Activated CD8-positive, alpha-beta memory T cell treated with anti-CD3 and anti-CD28 coated beads for 1 hour (primary cell): ENCODE measurements at places on chromosomes 3 and 15.

- no peak for DNase-seq
Observed at GRCh38 chr3:65924762-65925161, 114.0 kb downstream of the MAGI1 start.

- no peak for DNase-seq
Observed at GRCh38 chr15:99703603-99704443, 29.4 kb downstream of the LYSMD4 start.

- no peak for DNase-seq
Observed at GRCh38 chr15:67190813-67191212, 63.6 kb downstream of the AAGAB start.

GRCh38 chr15:55873024-55873720 lies 120.2 kb downstream of the NEDD4 start:
- DNase-seq, result no peak

- DNase-seq, result no peak
Observed at GRCh38 chr3:156478891-156479290, 76.0 kb downstream of the SSR3 start.

- no peak for DNase-seq
Observed at GRCh38 chr3:4825436-4826236, 153.6 kb upstream of the BHLHE40 start.

DNA sequence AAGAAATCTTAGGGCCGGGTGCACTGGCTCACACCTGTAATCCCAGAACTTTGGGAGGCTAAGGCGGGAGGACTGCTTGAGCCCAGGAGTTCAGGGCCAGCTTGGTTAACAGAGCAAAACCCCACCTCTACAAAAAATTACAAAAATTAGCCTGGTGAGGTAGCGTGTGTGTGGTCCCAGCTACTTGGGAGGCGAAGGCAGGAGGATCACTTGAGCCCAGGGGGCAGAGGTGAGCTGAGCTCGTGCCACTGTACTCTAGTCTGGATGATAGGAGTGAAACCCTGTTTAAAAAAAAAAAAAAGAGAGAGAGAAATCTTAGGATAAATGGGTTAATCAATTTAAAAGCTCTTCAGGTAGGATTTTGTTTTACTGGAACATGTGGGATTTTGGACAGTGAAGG lies 31.2 kb upstream of the DUT start:
- no peak for DNase-seq

- DNase-seq, result no peak
Observed at GRCh38 chr15:50065279-50065678, 53.8 kb downstream of the ATP8B4 start.

DNA sequence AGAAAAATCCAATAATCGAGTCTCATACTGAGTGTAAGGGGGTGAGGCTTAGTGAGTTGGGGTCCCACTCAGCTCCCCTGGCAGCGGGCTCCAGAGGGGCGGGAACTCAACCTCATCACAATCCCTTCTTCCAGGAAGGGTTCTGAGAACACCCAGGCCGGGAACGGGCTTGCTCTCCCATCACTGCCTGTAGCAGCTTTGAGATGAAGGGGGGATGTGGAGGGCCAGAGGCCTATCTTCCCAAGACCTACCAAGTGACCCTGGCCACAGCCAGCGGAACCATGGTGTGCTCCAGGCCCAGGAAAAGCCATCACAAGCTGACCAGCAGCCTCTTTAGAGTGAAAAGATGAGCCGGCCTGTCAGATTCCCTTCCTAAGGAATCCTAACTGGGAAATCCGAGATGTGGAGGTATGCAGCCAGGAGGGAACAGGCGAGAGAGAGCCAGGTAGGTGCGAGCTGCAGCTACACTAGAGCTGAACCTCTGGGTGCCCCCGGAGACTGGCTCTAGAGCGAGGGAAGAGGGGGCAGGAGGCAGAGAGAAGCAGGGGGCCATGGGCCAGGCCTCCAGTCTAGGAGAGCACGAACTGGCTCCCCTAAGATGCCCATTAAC lies 18.5 kb downstream of the GRAMD2A start:
- no peak for DNase-seq

DNA sequence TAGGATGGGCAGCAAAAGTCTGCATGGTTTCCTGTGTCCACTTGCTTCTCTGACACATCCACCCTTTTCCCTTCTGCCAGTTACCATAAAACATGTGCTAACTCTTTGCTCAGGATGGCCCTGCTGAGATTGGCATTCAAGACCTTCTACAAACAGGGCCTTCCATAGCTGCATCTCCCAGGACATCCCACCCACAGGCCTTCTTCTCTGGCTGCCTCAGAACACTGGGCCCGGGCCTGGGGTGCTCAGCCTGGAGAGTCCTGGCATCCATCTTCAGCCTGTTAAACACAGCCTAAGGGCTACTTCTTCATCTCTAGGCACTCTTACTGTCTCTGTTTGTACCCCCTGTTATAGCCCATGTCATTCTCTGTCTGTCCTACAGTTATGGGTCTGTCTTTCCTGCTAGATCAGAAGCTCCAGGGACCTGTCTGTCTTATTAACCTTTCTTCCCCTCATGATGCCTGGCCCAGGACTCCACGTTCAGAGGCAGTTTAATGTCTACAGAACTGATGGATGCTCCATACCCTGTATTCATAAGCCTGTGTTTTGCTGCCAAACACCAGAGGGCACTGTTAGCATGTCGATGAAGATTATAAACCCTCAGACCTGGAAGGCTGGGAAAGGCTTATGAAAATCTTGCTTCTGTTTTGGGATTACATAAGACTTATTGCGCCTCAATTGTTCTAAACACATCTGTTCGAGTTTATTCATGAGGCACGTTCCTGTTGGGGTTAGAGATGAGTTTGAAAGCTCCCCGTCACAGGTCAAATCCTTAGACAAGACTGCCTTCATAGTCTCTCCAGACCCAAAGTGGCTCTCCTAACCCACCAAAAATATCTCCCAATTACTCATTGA lies 16.5 kb downstream of the SEMA3G start:
- DNase-seq, result no peak

- no peak for DNase-seq
Observed at GRCh38 chr3:113096188-113096892, 105.6 kb downstream of the GTPBP8 start.

DNA sequence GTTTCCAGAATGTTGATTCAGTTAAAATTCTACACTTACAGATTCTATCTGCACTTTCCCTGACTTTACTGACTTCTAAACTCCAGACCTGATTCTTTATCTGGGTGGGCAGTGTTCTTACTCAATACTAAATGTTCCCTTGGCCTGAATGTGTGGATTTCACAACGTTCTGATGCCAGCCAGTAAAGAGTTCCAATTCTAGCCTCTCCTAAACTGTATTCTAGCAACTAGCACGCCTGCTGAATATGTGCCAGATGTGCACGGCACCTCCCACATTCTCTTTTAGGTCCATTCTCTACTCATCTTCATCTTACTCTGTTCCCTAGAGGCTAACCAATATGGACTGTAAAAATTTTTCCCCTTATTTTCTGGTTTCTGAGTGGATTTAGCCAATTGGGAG lies 479.5 kb upstream of the AGTR1 start:
- no peak for DNase-seq

- no peak for DNase-seq
Observed at GRCh38 chr3:195805181-195805580, 6.5 kb downstream of the MUC4 start.

DNA sequence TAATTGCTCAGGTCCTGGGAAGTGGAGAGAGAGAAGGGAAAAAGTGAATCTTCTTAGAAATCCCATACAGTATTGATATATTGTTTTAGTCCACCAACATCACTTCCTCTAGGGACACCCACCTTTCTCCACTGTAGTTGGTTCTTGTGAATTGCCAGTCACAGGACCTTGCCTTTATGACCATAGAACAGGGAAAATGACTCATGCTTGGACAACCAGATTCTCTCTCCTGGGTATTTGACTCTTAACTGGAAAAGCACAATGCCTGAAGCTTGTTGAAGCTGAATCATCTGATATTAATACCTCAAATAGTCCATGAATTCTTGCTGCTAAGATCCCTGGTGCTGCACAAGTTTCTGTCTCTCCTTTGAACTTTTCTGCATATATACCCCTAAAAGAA lies 32.5 kb upstream of the DCLK3 start:
- DNase-seq, result no peak

GRCh38 chr3:176172492-176172891 lies 1024.8 kb downstream of the TBL1XR1 start:
- no peak for DNase-seq

DNA sequence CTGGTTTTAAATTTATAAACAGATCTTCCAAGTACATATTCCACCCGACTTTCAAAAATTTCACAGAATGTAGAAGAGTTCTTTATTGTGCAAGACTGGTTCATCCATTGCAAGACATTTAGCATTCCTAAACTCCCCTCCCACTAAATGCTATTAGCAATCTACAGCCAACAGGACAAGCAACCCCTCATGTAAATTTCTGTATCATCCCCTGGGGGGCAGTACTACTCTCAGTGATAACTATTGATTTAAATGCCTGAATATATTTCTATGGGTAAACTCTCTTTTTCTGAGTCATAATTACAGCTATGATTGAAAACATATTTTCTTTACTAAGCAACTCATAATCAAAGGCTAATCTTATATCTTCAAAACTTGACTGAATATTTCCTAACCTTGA lies 10.7 kb upstream of the SLC15A2 start:
- DNase-seq, result no peak

DNA sequence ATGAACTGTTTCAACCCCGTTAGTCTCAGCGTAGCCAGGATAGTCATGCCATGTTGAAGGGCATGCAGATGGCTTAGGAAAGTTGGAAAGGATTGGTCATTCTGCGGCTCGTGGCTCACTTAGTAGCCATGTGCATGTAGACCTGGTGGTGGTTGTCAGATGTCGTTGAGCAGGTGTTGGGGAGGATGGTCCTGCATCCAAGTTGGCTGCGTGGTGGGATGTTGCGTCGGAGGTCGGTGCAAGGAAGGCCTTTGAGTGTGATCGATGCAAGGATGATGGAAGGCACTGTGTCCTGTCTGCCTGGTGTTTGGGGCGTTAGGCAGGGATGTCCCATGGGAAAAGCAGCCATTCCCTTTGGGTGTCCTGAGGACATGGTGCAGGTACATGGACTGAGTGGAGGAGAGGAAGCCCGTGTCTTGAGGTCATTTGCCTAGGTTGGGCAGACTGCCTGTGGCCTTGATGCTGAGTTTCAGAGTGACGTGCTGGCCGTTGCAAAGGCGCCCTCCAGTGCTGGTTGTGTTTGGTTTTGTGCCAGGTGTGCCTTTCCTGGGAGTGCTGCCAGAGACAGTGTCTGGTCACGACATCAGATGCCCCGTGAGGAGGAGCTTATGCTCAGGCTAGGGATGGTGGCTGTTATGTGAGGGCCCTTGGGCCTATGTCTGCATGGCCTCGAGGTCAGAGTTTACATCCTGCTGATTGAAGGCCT lies 103.4 kb downstream of the SNRPN start:
- no peak for DNase-seq

- DNase-seq, result no peak
Observed at GRCh38 chr3:71143493-71143892, 440.0 kb downstream of the FOXP1 start.

DNA sequence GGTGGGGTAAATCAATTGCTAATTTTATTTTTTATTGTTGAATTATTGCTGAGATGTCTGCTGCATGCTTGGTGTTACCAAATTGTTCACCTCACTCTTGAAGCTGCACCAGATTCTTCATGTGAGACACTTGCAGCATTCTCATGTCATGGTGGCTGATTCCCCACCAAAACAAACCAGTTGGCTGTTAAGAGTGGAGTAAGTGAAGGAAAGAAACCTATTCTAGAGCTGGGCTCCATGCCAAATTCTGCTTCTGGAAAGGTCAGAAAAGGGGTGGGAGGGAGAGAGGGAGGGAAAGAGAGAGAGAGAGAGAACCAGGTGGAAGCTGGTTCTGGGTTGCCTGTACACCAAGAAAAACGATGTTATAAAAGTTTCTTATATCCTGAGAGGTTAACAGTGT lies 317.5 kb upstream of the THRB start:
- DNase-seq, result no peak
